ENCODE measurements at places on chromosomes 13 and 19. TPM values are rescaled to one million over a fixed set of nuclear protein-coding genes. Genes with fewer than 3 reads are reported as not detected.

Gene ZNF415
- total RNA-seq = 3.7 TPM

Gene IFT88
- total RNA-seq = 14.6 TPM

Gene PHLDB3
- total RNA-seq = 4.7 TPM

Gene HSD17B14
- total RNA-seq = 0.52 TPM

Gene KIR2DL3
- total RNA-seq = not detected

Gene IGFL2
- total RNA-seq = not detected

Gene SMIM7
- total RNA-seq = 48.0 TPM

Gene LINGO3
- not detected for total RNA-seq

Measured in skeletal muscle tissue (tissue), 5 donors.